ENCODE measurements at places on chromosomes 6 and 20. TPM values are rescaled to one million over a fixed set of nuclear protein-coding genes. Genes with fewer than 3 reads are reported as not detected.

The DEFB124 gene
- polyA plus RNA-seq, result not detected

The SYS1 gene
- 25.1 TPM for polyA plus RNA-seq

The OOEP gene
- not detected for polyA plus RNA-seq

The MYB gene
- polyA plus RNA-seq, result 0.09 TPM

The ATAT1 gene
- 10.8 TPM for polyA plus RNA-seq

The SLC4A11 gene
- polyA plus RNA-seq, result 0.53 TPM

The ISM1 gene
- polyA plus RNA-seq, result not detected

The FAM209B gene
- polyA plus RNA-seq, result not detected

The RIMS1 gene
- polyA plus RNA-seq, result 0.91 TPM

The FRS3 gene
- polyA plus RNA-seq, result 2.2 TPM

The PLTP gene
- 105 TPM for polyA plus RNA-seq

The SAMD3 gene
- 2.4 TPM for polyA plus RNA-seq

The PTCRA gene
- polyA plus RNA-seq, result not detected

The AMD1 gene
- 58.0 TPM for polyA plus RNA-seq

- DNase-seq, result no peak
These were observed 212.9 kb downstream of the PAX1 start for GRCh38 chr20:21918398-21918797.

GRCh38 chr6:33587529-33587928 is 7.5 kb upstream of the BAK1 start:
- no peak for DNase-seq

- DNase-seq, result no peak
These were observed 44.7 kb downstream of the SLC22A23 start for GRCh38 chr6:3411967-3412778.

DNA sequence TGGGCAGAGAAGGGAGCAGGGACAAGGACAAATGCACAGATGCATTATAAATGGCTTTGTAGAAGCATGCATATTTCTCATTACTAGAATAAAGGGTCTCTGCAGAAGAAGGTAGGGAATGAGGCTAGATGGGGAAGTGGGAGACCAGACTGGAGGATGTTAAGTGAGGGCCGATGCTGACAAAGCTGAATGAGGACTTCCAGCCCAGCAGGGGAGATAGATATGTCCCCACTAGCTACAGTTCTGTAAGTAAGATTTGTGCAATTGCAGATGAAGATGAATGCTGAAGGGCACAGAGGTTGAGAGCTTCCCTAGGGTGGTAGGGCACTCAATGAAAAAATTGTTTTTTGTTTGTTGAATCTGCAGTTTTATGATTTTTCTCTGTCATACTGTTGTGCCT is 16.9 kb downstream of the ADGRG6 start:
- DNase-seq, result no peak

DNA sequence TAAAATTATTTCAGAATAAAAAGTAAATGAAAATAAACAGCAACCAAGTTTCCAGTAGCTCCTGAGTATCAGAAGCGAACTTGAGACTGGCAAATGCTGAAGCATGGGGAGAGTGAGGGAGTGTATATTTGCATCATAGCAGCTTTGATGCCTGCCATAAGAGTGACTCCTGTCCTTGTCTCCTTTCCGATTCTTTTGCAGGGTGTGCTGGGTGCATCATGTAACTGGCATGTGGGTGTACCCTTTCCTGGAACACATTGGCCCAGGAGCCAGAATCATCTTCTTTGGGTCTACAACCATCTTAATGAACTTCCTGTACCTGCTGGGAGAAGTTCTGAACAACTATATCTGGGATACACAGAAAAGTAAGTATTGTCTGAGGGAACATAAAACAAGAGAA is 117.4 kb downstream of the ADAT2 start:
- DNase-seq, result no peak

GRCh38 chr6:36873115-36873514 is 1.5 kb downstream of the PPIL1 start:
- DNase-seq, result no peak

GRCh38 chr20:45670139-45670538 is at the start of gene WFDC11:
TSS of gene WFDC11 (minus strand) at chr20:45670239. CDS start at chr20:45650600, 19,639 bp downstream.
- no peak for DNase-seq

DNA sequence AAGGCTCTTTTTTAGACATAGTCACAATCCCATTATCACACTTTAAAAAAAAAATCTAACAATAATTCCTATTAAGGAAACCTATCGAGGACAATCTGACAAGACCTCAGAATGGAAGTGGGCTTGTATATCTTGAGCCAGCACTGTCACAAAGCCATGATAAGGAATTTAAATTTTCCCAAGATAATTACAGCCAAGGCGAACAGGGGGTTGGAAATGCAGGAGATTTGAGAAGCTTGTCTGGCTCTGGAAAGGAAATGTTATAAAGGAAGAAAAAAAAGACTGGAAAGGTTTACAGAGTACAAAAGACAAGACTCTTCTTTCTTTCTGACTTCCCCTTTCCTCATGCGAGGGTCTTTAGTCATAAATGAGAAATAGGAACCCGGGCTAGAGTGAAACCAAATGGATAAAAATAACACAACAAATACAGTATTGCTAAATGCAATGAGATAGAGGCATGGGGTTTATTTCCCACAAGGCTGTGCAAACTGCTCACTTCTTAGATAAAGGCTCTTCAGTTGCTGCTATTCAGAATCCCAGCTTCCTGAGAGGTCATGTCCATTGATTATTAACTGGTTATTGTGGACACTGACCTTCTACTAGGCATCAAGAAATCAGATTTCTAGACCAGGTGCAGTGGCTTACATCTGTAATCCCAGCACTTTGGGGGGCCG is 13.4 kb upstream of the GHRH start:
- no peak for DNase-seq

DNA sequence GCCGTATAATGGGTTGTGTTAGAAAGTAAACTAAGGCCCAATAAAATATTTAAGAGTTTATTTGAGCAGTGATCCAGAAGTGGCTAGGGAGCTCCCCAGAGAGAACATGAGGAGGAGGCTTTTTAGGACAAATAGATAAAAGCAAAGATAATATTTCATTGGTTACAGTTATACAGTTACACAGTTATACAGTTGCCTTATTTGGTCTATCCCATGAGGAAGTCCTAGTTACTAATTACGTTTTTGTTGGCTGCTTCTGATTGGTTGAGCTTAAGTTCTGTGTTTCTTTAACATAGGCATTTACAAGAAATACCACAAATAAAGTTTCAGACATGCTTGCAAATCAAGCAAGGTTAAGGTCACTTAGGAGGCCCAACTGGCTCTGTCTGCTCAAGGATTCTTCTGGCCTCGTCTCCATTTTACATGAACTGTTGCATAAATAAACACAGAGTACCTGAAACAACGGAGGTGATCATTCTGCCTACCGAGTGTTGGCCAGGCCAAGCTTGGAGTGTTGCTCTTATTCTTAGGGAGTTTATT is 7.0 kb downstream of the UBD start:
- peak; percentile 29 for DNase-seq

DNA sequence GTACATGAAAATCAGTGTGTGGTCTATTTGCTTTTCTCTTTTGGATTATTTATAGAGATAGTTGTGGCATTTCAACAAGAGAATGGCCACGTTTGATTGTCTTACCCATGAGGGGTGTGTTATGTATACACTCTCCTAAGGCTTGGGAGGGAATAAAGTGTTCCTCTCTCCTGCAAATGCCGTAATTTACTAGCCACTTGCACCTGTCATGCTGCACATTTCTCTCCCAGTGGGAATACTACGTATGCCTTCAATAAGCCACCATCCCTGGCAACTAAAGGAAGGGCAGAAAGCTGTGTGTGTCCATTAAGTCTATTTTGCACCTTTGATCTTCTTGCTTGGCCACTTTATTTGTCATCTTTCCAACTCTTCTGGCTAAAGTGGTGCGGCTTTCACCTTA is 541.2 kb downstream of the QKI start:
- DNase-seq, result no peak

DNA sequence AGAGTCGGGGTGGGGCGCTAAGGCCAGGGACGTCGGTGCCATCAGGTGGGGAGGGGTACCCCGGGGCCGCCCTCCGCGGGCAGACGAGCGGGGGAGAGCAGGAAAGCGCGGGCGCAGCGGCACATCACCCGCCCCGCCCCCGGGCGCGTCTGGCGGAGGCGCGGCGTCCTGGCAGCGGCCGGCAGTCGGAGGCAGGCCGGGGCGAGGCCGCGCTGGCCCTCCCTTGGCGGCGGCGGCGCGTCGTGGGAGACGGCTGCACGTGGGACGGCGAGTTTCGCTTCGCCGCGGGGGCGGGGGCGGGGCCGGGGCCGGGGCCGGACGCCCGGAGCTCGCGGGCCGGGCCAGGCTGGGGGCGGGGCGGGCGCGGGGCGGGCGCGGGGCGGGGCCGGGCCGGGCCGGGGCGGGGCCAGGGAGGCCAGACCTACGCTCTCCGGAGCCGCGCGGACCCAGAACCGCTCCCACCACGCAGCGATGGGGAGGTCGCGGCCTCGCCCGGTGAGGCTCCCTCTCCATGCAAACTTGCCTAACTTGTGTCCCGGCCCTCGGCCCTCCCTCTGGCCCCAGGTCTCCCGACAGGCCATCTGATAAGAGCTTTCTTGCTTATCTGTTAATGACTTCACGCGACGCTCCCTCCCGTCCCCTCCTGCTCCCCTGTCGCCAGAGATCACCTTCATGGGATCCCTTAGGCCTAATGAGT is 12.5 kb downstream of the ITPR3 start:
- no peak for DNase-seq

DNA sequence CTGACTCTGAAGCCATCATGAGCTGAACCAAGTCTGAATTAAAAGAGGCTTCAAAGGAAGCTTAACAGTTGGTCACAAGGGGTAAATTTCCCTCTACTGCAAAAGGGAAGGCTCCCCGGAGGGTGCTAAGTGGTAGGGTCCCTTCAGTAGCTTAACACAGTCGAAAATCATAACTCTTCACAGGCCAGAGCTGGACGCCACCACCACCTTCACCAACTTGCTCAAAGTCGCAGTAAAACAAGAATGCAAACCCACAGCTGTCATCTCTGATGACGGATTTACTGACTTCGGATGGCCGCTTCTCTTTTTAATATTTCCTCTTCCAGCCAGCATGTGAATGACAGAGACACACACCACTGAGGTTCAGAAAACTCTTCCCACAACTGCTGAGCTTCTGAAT is 144.7 kb upstream of the FBXL4 start:
- DNase-seq, result no peak

- DNase-seq, result no peak
These were observed 26.6 kb downstream of the FRMD1 start for GRCh38 chr6:168052291-168052891.

- DNase-seq, result no peak
These were observed 40.4 kb downstream of the SYNJ2 start for GRCh38 chr6:158021814-158022748.

GRCh38 chr6:4358414-4359107 is 223.2 kb upstream of the ECI2 start:
- peak; percentile 95 for DNase-seq

DNA sequence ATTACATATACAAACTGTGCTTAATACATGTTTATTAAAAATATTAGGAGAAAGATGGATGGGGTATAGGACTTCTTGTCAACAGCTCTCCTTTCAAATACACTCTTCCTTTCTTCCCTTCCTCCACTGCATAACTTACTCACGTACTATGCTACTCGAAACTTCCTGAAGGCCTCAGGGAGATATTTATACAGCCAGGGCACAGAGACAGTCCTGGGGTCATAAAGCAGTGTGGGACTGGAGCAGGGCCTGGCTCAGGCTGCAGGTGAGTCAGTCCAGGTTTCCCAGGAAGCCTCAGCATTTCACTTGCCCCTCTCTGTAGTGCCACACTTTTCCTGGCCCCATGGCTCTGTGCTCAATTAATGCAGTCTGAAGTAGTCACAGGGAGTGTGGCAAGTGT is 157.0 kb downstream of the UBE3D start:
- DNase-seq, result no peak

DNA sequence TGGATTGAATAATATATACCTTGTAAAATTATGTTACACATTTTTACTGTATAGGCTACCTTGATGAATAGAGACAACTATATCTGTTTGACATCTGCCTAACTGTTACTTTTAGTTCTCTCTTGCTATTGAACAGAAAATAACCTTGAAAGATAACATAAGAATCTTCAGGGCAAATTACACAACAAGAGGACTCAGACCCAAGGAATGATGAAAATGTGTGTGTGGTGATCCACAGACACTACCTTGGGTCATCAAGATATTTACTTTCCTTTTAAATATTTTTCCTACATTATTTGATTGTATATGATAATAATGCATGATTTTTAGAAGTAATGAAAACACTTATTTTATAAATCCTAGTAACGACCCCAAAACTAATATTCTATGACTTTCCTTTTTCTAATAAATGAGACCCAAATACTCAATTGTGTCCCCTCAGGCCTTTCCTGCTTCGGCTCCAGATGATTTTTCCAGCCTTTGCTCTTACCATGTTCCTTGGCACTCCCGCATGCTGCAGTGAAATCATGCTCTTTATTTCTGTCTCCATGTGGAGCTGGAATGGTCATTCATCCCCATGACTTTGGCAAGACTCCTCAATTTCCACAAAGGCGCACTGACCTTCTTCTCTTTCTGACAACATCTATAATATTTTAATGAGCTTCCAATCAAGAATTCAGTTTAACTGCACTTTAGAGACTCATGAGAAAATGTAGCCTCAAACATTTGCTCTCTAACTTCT is 187.6 kb downstream of the EPM2A start:
- DNase-seq, result no peak

DNA sequence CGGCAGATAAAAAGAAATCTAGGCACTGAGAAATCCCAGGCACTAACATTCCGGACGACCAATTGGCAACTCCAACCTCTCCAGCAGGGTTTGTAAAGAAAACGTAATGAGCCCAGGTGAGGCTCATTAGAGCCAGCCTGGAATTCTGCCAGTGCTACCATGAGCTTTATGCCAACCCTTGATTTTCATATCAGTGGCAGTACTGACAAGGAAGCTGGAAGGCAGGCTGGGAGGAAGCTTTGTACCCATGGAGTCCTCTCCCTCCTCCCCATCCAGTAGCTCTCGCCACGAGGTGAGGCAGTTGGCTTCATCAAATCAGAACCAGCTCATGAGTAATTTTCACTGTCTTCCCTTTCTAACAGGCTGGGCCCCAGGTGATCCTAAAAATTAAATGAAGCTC is 250.2 kb downstream of the ZNF217 start:
- DNase-seq, result no peak

DNA sequence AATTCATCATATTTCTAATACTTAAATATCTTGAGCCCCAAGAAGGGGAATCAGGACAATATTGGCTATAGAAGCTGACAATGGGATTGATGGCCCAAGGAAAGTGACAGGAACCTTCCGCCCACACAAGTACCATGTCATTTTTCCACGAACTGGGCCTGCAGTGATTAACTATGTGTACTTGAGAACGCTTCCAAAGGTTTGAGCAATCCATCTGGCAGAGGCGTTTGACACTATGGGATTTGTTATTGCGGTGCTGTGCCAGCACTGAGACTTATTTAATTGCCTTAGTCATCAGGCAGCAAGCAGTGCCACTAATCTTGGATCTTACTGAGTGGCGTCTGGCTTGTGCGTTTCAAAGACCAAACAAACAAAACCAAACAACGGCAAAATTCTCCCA is 135.6 kb upstream of the UST start:
- DNase-seq, result no peak

Measured in AG04450 (cell line).